ENCODE measurements at places on chromosomes 3 and 15.

- DNase-seq = peak; percentile 25
Measured at GRCh38 chr3:179898024-179898423, 138.7 kb downstream of the PEX5L start.

- no peak for DNase-seq
Measured at GRCh38 chr3:117409701-117410459, 700.3 kb downstream of the TUSC7 start.

- no peak for DNase-seq
Measured at GRCh38 chr3:23723930-23724329, 81.8 kb upstream of the UBE2E1 start.

- DNase-seq = no peak
Measured at GRCh38 chr3:168862466-168862865, 766.7 kb upstream of the GOLIM4 start.

GRCh38 chr3:71805199-71805598 is 20.3 kb upstream of the PROK2 start:
- no peak for DNase-seq

DNA sequence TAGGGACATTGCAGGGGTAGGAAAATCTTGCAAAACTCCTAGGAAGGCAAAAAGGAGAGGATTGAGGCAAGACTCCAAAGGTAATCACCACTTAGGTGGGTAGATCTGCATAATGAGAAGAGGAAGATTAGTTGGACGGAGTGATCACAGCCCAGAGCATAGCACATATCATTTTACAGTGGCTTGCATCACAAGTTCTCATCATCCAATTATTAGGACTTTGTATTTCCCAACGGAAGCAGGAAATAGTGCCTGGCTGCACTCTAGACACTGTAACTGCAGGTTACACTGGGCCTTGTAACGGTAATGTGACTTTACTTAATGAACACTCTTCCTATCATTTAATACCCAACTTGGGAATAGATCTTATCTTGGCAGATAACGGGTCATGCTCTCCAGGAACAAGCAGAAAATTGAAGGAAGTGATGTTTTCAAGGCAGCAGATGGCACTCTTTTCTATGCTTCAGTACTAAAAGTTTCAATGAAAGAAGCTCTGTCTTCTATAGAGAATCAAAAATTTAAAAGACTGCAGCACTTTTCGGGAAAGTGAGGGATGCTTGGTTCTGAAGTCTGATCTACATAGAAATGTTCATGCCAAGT is 101.9 kb upstream of the KCNMB2 start:
- DNase-seq = no peak

- no peak for DNase-seq
Measured at GRCh38 chr3:117873249-117873600, 1161.4 kb downstream of the IGSF11 start.

- no peak for DNase-seq
Measured at GRCh38 chr3:147113293-147114044, 292.9 kb downstream of the ZIC4 start.

DNA sequence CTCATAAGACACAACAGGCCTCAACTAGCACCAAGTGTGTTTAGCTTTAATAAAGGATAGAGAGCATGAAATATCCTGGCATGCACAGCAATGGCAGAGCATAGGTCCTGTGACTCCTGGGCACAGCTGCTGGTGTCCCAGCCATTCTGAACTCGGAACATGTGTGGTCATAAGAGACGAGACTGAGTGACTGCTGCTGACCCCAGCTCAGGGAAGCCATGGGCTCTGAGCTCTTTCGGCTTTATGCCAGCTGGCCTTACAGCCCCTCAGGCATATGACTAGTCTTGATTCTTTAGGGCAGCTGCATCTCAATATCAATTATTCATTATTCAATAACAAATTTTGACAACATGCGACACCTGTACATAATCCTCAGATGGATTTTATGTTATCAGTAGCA is 62.4 kb upstream of the TOPAZ1 start:
- DNase-seq = no peak

DNA sequence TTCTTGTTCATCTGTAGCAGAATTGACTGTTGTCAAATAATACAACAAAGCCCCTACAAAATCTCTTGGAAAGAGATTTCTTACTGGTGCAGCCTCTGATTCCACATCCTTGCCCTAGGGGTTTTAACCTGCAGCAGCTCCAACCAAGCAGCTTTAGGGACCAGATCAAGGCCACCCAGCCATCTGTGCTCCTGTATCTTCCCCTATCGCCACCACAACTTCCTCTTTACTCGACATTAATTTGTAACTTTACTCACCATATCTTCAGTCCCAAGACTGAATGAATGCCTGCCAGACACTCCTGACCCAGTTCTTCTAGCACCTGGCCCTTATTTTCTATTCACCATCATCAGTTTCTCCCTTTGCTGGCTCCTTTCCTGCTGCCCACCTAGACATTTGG is 156.6 kb upstream of the IL12A start:
- DNase-seq = no peak

DNA sequence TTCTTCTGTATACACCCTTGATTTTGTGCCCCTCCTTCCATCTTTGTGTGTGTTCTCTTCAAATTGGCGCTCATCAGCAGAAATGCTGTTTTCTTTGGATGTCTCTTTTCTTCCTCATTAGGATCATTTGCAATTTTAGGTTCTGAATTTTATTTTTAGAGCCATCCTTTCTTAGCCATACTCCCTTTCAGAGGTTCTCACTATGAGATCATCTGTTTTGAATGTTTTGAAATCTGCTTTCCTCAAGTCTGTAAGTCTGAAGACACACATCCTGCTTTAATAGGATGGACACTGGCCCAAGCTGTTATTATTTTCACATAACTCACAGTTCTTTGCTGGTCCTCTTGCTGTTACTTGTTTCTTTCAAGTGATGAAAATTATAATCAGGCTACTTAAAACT is 124.8 kb downstream of the BDH1 start:
- DNase-seq = no peak

DNA sequence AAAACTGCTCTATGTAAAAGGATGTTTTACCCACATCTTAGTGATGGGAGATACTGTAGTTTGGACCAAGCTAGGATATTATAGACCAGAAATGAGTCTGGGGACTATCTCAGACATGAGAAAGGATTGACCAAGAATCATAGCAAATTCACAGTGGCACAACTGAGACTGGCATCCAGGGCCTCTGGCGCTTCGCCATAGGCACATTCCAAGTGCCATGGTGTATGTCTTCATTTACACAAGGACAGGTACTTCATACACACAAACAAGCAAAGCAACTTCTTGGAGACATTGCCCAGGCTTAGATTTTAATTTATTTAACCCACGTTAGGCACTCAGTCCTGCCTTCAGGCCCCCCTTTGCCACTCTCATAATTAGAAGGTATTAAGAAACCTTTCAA is 28.9 kb downstream of the CACNA1D start:
- DNase-seq = no peak

- no peak for DNase-seq
Measured at GRCh38 chr3:158718490-158719170, 13.6 kb downstream of the RARRES1 start.

- no peak for DNase-seq
Measured at GRCh38 chr15:87736401-87736800, 520.1 kb downstream of the NTRK3 start.

GRCh38 chr3:14555835-14556234 is 15.7 kb upstream of the GRIP2 start:
- no peak for DNase-seq

- no peak for DNase-seq
Measured at GRCh38 chr3:14162178-14162577, 16.2 kb downstream of the XPC start.

DNA sequence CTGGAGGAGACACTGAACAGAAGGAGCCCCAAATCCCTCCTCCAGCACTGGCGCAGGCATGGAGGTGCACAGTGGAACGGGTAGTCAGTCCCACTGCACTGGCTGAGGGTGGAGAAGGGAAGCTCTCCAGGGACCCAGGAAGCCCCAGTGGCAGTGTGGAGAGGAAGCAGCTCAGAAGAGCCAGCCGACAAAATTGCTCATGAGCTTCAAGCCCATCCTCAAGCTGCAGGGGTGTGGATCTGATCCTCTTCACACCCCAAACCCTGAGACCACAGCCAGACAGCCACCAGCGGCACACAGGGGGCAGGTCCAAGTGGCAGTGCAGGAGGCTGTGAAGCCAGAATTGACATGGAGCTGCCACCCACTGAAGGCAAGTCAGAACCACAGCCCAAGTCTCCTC is 32.1 kb downstream of the CYFIP1 start:
- no peak for DNase-seq

- DNase-seq = no peak
Measured at GRCh38 chr15:74789171-74789631, 7.3 kb downstream of the CSK start.

DNA sequence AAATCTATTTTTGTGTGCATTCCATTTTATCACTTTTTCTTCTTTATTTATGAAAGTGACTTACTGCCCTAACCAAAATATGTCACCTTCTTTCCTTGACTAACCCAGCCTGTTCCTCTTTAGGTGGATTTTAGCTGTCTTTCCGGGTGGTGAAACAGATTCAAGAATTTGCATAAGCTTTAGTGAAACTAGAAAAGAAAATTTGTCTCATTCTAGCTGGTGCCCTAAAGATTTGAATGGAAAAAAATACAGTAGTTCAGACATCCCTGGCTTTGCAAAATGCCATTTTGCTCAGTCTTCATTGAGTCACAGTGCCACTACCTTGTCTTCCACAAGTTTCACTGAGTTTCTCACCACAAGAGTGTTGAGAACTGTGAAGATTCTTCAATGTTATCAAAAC is 28.2 kb upstream of the CCDC50 start:
- DNase-seq = no peak

- DNase-seq = no peak
Measured at GRCh38 chr3:101996832-101997231, 147.5 kb downstream of the NFKBIZ start.

DNA sequence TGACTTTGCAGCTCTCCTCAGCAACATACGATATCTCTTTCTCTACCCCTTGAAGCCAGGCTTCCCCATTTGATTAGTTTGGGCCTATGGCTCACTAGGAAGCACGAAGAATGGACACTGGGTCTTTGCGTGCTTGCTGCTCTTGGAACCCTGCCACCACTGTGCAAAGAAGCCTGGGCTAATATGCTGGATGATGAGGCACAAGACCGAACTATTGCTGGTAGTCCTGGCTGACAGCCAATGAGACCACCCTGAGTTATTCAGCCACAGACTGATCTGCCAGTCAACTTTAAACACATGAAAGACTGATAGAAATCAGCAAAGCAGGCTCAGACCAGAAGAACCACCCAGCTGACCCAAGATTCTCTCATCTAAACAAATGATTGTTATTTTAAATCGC is 250.3 kb downstream of the CBLB start:
- no peak for DNase-seq

- no peak for DNase-seq
Measured at GRCh38 chr15:85492406-85492805, 112.0 kb downstream of the AKAP13 start.

DNA sequence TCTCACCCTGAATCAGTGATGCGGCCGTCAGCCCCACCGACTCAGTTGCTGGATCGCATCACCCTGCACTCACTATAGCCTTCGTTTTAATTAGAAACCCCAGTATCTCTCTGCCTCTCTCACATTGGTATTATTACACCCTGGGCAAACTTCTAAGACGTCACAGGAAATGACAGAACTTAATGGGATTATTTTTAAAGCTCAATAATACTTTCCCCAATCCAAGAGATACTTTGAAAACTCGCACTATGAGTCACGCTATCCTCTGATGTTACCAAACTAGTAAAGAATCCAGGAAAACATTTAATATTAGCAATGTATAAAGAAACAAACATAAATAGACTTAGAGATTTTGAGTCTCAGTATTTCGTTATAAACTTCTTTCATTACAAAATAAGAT is 36.6 kb downstream of the RUBCN start:
- DNase-seq = no peak

GRCh38 chr3:187827723-187828122 is 82.5 kb upstream of the BCL6 start:
- no peak for DNase-seq

DNA sequence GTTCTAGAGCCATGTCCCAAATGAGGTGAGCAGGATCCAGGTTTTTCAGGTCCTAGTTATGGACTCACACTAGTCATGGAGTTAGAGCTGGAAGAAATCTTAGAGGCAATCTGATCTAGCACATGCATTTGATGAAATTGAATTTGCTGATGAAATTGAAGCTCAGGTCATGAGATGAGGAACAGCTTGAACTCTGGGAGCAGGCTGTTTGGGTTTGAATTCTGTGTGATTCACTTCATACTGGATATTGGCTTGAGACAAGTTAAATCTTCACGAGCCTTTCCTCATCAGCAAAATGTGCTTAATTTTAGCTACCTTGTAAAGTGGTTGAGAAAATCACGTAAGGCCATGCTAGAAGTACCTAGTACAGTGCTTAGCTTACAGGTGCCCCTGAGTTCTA is 33.5 kb upstream of the PARL start:
- DNase-seq = no peak

- no peak for DNase-seq
Measured at GRCh38 chr3:126287171-126287535, 70.1 kb downstream of the KLF15 start.

DNA sequence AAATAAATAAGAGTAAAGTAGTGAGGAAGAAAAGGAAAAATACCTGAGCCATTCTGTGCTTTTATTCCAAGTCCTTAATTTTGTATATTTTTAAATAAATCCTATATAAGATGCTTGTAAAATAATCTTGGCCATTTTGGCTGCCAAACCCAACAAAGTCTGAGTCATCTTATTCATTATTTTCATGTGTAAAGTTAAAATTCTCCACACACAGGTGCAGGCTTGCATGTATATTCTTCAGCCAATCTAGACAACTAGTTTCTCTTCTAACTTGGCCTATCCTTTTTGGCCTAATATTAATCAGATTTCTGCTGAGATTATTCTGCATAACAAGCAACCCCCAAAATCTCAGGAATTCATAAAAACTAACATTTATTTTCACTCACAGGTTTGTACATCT is 189.8 kb upstream of the ATP11B start:
- DNase-seq = no peak

DNA sequence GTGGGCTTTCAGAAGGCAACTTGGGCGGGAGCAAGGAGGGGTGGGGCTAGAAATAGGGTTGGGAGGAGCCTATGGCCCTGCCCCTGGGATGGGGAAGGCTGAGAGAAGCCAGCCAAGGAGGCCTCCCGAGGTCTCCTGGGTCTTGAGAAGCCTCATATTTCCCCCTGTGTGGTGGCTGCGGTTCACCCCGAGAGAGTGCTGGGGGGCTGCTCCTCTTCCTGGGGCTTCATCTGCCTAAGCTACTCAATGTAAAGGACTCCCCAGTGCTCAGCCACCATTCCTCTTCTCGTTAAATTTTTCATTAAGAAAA is 174.3 kb downstream of the SMAD6 start:
- DNase-seq = peak; percentile 3

DNA sequence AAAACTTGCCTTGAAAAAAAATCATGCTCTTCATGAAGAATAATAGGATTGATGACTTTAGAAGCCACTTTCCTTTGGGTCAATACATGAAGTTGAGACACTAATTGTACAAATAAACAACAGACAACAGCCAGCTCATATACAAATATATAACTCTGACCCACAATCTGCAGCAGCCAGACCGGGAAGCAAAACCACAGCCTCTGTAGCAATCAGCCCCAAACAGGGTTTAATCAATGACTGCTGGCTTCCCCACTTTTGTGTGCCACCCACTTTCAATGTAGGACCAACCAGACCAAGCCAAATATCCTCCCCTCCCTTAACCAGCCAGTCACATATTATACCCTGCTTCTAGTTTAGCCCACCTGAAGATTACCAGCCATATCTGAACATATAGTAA is 39.0 kb downstream of the IFT57 start:
- no peak for DNase-seq

Data from activated T-helper 2 cell treated with anti-CD3 and anti-CD28 coated beads, Interferon-gamma antibody, Interleukin-2, Interleukin-4, amounts not matched to agents 10 μg/mL and 5 μg/mL and 100 μg/mL, durations not matched to agents 14 hours and 24 hours and 36 hours (primary cell).